SHP77 (cell line): ENCODE measurements at places on chromosomes 1 and 21.

DNA sequence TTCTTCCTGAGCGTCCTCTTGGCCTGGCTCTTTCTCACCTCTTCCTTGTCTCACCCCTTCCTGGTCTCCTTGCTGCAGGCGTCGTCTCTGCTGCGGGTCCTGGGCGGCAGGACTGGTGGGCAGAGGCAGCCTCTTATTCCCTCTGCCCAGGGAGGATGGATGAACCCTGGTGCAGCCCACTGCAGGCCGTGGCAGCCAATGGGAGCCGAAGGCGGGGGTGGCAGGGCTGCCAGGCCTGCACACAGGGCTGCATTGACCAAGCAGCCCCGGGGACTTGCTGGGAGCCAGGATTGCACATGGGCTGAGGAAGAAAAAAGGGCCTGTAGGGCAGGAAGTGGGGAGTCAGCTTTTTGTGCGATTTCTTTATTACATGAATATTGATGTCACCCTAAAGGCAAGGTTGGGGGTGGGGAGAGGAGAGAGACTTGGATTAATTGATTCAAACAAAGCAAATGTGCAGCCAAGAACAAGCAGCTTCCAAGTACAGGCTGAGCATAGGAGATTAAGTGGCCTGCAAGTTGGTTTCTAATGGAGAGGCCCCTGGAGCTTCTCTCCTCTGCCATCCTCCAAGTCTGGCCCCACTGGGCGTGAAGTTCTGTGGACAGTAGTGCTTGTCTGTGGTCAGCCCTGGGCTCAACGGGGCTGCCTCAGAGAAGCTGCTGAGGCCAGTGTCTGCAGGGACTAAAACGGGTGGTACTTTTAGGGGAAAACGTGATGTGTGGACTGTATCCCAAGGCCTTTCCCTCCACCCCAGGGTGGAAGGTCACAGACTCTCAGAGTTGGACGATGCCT, at the start of gene S100B:
TSS of gene S100B (minus strand) at position 108 of the 792 bp plus-strand sequence. CDS start 2,667 bp downstream, outside the sequence.
- peak; percentile 5 for DNase-seq

DNA sequence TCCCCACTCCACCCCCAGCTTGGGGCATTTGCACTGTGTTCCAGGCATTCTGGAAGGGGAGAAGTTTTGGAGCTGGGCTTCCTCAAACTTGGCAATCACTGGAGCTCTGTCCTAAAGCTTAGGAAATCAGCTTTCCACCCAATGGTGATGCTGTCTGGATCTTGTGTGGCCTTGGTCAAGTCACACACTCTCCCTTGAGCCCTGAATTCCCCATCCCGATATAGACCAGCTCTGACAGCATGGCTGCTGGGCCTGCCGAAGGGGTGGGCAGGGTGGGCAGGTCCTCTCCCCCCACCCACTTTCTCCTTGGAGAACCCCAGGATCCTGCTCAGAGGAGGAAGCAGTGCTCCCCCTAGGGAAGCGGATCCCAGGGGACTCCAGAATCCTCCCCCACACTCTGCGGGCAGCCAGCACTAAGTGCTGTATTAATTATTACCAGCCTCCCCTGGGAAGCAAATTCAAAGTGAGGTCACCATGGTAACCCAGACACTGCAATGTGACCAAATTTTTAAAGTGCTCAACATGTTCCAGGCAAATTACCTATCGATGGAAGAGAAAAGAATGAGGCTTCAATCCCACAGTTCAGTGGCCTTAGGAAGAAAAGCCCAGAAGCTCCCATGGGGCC, 21.3 kb upstream of the LDLRAP1 start:
- no peak for DNase-seq

DNA sequence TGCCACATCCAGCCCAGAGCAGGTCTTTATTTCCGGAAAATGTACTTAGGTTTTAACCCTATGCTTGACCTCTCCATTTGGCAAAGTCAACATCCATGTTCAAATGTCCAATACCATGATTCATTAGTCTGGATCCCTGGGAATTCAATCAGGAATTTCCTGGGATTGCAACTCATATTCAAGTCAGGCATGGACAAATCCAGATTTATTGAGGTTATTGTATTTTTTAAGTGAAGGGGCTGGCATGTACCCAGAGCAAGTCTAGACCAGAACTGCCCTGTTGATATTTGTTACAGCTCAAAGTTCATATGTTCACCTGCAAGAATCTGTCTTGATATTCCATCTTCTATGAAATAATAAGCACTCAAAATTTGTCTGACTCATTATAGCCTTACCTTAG, 521.1 kb downstream of the ADGRL2 start:
- no peak for DNase-seq

DNA sequence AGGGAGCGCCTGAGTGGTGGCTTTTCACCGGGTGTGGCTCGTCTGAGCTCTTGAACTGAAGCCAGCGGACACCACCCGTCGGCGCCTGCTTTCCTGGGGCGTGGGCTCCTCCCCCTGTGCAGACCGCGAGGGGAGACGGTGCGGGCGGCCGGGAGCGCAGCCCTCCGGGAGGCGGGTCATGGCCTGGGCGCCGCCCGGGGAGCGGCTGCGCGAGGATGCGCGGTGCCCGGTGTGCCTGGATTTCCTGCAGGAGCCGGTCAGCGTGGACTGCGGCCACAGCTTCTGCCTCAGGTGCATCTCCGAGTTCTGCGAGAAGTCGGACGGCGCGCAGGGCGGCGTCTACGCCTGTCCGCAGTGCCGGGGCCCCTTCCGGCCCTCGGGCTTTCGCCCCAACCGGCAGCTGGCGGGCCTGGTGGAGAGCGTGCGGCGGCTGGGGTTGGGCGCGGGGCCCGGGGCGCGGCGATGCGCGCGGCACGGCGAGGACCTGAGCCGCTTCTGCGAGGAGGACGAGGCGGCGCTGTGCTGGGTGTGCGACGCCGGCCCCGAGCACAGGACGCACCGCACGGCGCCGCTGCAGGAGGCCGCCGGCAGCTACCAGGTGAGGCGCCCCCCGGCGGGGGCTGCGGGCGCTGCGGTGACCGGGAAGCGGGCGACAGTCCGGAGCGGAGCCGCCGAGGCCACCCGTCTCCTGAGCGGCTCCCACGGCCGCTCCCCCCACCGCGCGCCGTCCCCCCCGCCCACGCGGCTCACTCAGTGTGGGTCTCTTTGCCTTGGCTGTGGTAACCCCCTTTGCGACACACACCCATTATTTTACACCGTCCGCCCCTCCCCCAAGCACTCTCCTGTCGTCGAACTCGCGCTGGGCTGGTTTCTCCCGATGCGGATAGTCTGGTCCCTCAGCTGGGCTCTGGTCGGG, at the start of gene TRIM58:
TSS of gene TRIM58 (plus strand) at position 119 of the 916 bp plus-strand sequence. CDS start at position 179, 60 bp downstream.
- DNase-seq = no peak

DNA sequence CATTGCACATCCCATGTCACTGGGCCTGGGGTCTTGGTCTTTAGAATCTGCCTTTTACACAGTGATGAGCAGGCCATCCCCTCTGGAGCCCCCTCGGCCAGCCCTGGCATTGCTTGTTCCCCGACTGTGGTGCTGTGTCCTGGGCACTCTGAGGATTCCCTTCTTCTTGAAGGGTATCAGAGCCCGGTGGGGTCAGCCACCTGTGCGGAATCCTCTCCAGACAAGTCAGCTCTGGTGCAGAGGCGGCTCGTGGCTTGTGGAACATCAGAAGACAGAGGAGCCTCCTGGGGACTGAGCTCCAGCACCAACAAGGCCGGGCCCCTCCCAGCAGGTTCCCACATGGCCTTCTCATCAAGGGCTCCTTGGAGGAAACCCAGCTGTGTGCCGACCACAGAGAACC, 57.9 kb upstream of the AJAP1 start:
- DNase-seq = no peak

DNA sequence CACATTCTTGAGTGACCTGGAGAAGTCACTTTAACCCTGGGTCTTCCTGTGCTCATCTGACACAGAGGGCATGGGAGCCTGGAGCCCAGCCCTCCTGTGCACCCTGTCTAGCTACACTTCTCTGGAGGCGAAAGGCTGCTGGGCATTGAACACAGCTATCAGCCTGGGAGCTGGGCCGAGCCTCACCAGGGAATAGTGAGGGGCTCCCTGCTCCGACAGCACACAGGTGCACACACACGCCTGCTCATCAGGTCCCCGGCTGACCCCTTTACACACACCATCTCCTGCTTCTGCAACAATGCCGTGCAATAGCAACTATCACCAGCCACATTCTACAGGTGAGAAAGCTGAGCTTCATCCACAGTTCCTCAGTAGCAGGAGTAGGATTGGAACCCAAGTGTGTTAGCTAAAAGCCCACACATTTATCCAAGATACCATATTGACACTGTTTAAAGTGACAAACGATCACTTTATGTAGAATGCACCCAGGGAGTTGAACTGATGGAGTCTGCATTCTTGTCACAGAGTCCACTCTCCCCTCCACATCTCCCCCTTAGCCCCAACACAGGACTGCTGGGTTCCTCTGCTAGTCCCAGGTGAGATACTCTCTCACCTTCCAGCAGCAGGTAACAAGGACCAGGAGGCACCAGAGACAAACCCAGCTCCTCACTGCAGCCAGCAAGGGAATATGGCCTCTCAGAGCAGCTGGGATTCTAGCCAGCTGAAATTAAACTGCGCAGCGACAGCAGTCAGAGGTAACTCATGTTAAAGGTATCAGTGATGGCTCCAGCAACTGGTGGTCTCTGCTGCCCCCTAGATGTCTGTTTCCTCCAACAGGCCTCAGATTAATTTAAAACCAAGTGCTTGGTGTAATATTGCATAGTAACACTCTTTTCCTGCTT, 18.3 kb upstream of the CAPN8 start:
- DNase-seq = peak; percentile 74

DNA sequence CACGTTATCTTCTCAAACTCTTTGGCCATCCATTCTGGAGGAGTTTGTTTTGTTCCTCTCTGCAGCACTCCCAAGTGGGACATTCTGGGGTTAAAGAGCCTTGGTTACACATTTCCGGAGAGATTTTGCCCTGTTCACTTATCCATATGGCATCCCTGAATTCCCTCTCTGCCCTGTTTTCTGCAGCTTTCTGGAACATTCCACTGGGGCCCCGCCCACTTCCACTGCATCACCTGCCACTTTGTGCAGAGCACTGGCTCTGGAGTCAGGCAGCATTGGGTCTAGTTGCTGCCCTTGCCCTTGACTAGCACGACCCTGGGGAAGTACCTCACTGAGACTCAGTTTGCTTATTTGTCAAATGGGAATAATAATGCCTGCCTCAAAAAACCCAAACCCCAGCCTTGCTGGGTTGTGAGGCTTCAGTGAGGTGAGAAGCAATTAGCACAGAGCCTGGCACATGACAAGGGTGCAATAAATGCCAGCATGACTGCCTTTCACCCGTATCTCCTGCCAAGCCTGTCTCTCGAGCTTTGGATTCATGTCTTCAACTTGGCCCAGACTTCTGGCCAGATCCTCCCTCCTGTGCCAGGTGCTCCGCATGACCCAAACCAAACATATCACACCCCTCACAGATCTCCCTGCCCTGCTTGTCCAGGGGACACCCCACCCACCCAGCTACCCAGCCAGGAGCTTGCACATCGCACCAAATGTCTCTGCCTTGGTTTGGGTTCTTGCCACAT, 38.3 kb downstream of the IL6R start:
- DNase-seq = no peak

DNA sequence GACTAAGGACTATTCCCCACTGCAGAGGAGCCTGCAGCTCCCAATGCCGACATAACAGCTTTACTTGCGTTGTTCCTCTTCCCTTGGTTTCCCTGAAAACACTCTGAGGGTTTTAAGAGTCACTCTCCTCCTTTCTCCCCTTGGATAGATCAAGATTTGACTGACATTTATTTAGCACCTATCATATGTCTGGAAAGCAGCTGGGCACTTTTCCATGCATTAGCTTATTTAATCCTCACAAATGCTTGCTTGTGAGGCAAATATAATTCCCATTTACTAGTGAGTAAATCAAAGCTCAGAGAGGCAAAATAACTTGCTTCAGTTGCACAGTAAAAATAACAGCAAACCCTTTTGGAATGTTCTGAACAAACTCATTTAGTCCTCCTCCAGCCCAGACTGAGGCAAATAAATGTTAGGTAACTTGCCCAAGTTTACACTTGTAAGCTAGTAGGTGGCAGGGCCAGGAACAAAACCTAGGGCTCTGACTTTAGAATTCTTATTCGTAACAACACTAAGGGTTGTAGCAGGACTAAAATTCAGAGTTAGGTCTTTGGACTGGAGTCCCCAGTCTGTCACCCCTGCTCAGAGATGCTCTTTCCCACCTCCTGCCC, 81.4 kb downstream of the KCND3 start:
- DNase-seq = no peak

DNA sequence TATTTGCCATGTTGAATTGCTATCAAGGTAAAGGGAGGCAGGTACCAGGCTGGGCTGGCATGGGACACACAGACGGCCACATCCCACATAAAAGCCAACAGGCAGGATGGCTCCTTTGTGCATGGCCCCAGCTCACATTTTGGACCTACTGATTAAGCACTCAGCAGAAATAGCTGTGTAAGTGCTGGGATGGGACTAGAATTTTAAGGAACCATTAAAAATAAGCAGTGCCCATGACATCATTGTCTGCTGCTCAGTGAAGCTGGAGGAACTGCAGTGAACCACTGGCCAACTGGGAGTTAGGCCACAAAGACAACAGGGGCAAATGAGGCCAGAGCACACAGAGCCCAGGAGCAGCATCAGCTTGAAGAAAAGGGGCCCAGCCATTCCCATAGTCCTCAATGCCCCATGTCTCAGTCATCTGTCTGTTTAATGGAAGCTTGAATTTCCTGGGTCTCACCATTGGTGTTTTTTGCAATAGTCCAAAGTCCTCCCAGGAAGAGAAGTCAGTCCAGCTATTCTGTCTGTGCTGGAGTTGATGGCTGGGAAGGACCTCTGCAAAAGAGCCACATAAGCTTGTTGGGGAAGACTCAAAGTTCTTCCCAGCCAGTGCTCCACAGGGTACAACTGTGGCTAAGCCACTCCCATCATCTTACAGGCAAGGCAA, 45.3 kb upstream of the TNR start:
- no peak for DNase-seq

DNA sequence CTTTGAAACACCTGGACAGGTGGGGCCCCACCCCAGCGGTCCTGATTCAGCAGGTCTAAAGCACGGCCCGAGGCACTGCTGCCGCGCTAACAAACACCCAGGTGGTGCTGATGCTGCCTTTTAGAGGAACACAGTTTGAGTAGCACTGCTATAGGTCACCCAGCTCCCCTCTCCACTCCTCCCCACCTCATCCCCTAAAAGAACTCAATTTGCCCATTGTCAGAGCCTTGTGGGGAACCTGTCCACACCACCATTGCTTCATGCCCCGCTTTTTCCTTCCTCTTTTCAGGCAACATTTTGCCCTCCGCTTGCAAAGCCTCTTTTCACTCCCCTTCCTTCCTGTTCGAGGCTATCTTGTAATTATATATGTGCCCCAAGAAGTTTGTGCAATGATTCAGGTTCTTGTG, 26.2 kb upstream of the PADI4 start:
- no peak for DNase-seq

- DNase-seq = no peak
Observed at GRCh38 chr1:111909030-111909429, 80.4 kb downstream of the KCND3 start.

- peak; percentile 82 for DNase-seq
Observed at GRCh38 chr1:54488065-54488750, 59.8 kb upstream of the ACOT11 start.

- DNase-seq = no peak
Observed at GRCh38 chr1:15123270-15123669, 30.3 kb upstream of the TMEM51 start.

DNA sequence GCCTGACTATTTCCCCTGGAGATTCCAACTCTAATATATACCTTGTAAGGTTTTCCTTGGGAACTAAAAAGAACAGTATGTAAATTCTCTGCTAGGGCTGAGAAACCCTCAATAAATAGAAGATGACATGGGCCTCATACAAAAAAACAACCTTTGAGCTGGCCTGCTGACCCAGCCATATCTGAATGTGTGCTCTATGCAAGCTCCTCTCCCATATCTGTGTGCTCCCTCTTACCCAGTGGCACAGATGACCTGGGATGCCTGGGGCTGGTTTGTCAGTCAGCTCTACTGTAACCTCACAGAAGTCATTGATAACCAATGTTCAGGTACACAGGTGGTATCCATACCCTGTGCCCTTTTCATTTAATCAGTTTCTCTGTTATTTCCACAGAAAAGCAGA, 329.2 kb downstream of the SEC16B start:
- no peak for DNase-seq
